ENCODE measurements at places on chromosomes 6 and 20.

GRCh38 chr6:160058603-160059215 is 62.9 kb upstream of the SLC22A1 start:
- DNase-seq = no peak

DNA sequence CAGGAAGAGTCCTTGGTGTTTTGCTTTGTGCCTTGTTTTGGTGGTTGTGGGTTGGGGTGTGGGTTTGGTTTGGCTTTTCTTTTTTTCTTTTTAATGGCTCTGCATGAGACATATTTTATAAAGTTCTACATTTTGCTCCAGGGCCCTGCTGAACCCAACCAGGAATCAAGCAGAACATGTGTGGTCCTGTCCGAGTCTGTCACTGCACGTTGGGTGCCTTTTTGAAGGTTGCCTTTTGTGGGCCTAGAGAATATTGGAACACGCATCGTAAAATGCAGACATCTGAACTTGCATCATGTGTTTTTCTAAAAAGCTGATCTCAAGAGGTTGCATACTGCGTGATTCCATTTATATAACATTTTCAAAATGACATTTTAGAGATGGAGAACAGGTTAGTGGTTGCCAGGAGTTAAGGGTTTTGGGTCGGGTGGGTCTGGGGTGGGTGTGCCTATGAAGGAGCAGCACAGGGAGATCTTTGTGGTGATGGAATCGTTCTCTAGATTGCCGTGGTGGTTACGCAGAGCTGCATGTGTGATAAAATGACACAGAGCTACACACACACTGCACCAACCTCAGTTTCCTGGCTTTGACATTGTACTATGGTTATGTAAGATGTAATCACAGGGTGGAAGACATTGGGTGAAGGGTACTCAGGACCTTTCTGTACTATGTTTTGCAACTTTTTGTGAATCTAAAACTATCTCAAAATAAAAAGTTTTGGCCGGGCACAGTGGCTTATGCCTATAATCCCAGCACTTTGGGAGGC is 80.2 kb downstream of the EYA2 start:
- no peak for DNase-seq

- peak; percentile 41 for DNase-seq
These were observed at the start of gene TAB2 for GRCh38 chr6:149317644-149318571. Gene TAB2 (plus strand): TSS chr6:149317712. CDS start chr6:149369998, 52,286 bp downstream.

DNA sequence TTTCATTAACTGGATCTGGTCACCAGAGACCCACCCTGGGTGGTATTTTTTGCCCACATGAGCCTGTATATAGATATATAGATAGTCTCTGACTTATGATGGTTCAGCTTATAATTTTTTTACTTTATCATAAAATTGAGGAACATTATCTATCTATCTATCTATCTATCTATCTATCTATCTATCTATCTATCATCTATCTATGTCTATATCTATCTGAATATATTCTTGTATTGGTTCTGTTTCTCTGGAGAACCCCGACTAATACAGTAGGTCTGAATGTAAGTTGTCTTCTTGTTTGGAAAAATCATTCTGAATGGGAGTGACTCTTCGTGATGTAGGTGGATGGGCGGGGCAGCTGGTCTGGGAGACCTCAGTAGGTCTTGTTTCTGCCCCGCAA is 13.3 kb upstream of the CDKN1A start:
- no peak for DNase-seq

- peak; percentile 25 for DNase-seq
These were observed 230.4 kb downstream of the PLCB1 start for GRCh38 chr20:8362457-8362856.

DNA sequence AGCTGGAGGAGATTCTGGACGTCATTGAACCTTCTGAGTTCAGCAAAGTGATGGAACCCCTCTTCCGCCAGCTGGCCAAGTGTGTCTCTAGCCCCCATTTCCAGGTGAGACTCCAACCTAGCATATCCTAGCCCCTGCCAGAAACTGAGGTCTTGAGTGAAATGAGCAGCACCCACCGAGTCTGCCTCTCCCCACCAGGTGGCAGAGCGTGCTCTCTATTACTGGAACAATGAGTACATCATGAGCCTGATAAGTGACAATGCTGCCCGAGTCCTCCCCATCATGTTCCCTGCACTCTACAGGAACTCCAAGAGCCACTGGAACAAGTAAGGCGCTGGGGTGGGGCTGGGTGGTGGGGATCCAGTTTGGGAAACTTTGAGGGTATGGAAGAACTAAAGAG is 4.6 kb downstream of the MEA1 start:
- no peak for DNase-seq

- DNase-seq = no peak
These were observed 10.1 kb upstream of the GMEB2 start for GRCh38 chr20:63636752-63637628.

DNA sequence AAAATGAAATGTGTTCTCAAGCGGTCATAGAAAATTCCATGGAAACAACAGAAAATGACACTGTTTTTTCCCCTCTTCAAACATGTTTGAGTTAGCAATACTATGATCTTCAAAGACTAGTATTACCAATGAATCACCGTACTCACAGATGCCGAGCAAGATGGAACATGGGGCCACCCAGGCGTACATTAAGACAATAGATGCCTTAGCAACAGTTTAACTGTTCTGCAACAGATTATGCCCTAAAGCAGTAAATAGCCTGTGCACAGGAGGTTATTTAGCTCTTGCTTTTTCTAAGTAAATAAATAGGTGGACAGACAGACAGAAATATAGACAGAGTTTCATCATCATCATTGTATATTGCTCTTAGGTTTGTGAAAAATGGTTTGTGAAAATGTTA is 284.0 kb upstream of the DEFB112 start:
- no peak for DNase-seq

GRCh38 chr6:30615958-30616810 is 859 bp downstream of the PPP1R10 start:
- no peak for DNase-seq

- no peak for DNase-seq
These were observed 194.4 kb downstream of the EDN1 start for GRCh38 chr6:12484519-12484918.

DNA sequence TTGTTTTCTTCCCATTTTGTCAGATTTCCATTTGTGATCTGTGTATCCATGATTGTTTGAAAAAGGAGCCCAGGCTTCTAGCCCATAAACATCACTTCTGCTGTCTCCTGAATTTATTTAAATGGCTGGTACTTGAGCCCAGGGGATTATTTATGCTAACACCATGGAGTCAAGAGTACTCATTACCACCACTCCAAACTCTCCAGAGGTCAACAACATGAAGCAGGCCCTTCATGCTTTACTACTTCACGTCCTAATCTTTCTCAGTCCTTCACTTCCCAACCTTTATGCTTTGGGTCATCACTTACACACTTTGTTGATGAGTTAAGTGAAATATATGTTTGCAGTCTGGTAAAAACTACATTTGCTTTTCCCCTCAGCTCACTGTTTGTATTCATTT is 247.8 kb downstream of the BMP2 start:
- no peak for DNase-seq

DNA sequence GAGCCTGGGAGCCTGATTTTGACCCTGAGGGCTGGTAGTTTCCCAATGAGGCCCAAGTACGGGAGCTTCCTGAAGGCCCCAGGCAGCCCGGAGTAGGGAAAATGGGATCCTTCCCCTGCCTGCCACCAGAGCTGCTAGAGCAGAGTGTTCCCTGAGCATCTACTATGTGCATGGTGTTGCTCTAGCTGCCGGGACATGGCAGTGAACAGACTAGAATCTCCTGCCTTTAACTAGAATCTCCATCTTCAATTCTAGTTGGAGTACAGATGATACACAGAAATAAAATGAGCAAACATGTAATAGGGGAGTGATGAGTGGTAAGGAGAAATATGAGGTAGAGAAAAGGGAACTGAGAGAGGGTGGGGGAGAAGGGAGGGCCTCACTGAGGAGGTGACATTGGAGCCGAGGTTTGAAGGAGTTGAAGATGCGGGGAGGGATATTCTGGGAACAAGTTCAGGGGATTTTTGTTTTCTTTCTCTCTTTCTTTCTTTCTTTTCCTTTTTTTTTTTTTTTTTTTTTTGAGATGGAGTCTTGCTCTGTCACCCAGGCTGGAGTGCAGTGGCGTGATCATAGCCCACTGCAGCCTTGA is 18.5 kb downstream of the VSTM2L start:
- no peak for DNase-seq

DNA sequence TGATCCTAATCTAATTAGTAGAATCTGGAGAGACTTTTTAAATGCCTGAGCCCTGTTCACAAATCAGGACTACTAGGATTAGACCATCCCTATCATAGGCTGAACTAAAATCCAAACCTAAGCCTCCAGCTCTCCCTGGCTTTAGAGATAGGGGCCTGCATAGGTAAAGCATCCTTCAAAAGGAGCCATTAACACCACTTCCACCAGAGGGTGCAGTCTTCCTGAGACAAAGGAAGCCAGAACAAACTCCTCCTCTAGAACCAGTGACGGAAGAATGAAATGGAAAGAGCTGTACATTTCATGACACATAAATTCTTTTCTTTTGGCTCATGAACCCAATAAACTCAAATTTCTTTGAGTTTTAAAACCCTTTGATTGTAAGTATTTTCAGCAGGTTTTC is 291.2 kb upstream of the ADGRB3 start:
- peak; percentile 27 for DNase-seq

- peak; percentile 2 for DNase-seq
These were observed 218.6 kb upstream of the ZFP64 start for GRCh38 chr20:52410182-52410647.

- no peak for DNase-seq
These were observed 77.3 kb downstream of the TCP11 start for GRCh38 chr6:35063701-35064280.

- DNase-seq = no peak
These were observed 13.2 kb downstream of the SYNGAP1 start for GRCh38 chr6:33433001-33433543.

- no peak for DNase-seq
These were observed 539.4 kb upstream of the BTBD3 start for GRCh38 chr20:11378252-11378651.

GRCh38 chr6:145744619-145745018 is 9.3 kb upstream of the EPM2A start:
- DNase-seq = no peak

DNA sequence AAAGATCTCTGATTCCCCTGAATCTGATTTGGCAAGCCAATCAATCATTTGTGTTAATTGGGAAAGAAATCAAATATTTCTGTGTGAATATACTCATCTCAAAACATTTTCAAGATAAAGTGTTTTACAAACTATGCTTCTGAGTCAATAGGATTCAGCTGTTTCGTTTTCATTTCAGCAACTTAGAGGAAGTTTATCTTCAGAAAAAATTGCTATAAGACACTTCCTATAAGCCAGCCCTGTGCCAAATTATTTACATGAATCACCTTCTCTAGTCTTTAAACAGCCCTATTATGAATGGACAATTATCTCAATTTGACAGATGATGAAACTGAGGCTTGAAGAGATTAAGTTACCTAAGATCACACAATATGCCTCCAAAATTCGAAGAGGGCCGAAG is 10.9 kb downstream of the DEFB129 start:
- DNase-seq = no peak

DNA sequence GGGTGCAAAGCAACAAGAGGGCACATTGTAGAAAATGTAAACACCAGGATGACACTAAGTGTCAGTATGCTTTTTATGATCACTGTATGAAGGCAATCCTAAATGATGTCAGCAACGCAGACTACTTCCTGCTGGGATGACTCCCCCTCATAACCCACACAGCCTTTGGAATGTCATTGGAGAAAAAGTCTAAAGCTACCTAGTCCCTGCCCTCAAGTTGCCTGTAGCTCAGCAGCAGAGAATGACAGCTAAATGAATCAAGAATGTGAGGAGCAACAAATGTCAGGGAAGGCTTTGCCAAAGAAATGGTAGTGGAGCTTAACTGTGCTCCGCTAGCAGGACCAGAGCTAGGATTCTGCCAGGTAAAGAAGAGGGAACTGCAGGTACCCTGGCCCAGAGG is 555.6 kb downstream of the CD83 start:
- DNase-seq = peak; percentile 34

DNA sequence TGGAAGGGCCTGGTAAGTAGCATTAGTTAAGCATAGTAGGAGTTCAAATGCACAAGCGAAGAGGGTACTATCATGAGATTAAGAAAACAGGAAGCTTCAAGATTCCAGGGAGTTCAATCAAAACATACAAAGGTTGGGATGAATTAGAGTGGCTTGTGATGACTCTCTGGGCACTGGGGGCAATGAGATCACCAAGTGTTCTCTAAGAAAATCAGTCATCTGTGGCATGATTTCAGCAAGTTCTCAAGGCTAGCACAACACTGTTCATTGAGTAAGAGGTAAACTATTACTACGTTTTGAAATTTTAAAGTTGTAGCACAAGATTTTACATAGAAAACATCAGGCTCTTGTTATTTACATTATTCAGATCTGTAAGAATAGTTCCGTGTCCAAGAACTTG is 139.7 kb upstream of the FLRT3 start:
- no peak for DNase-seq

DNA sequence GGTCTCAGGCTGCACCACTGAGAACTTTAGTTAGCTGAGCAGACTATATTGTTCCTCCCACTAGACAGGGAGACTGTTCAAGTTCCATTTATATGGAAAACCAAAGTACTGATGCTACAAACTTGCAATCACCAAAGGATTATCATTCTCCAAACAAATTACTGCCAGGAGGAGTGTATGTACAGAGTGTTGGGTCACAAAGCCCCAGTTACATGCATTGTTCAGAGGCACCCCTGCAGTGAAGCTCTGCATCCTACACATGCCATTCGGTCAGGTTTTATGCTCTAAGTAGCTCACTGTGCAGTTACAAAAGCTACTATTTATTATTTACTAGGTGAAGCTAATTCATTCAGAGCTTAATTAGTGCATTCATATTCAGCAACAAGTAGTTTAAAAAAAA is 75.8 kb downstream of the SMLR1 start:
- DNase-seq = no peak

- peak; percentile 90 for DNase-seq
These were observed at the start of the genes KCTD20 and PXT1 for GRCh38 chr6:36442671-36443470. Gene KCTD20 (plus strand): TSS chr6:36443000. CDS start chr6:36470098, 27,098 bp downstream. Gene PXT1 (minus strand): TSS chr6:36442854. CDS start chr6:36426082, 16,772 bp downstream.

- DNase-seq = peak; percentile 44
These were observed 39.1 kb downstream of the TMX4 start for GRCh38 chr20:7980332-7981046.

DNA sequence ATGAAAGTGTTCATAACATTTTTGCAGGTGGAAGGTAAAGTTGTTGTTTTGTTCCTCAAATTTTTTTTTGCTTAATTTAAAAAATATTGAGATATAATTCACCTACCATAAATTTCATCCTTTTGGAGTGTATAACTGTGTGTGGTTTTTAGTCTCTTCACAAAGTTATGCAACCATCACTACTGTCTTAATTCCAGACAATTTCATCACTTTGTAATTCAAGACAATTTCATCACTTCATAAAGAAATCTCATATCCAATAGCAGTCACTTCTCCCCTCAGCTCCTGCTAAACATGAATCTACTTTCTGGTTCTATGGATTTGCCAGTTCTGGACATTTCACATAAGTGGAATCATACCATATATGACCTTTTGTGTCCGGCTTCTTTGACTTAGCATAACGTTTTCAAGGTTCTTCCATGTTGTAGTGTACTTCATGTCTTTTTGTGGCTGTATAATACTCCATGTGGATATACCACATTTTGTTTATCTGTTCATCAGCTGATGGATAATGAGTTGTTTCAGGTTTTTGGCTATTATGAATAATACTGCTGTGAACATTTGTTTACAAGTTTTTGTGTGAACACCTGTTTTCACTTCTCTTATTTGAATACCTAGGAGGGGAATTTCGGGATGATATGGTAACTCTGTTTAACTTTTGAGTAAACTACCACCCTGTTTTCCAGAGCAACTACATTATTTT is 18.8 kb downstream of the ZFAND3 start:
- no peak for DNase-seq
